ENCODE measurements at places on chromosomes 1 and 21.

- DNase-seq: no peak
Observed at GRCh38 chr1:202972046-202972445, 5.0 kb upstream of the CYB5R1 start.

DNA sequence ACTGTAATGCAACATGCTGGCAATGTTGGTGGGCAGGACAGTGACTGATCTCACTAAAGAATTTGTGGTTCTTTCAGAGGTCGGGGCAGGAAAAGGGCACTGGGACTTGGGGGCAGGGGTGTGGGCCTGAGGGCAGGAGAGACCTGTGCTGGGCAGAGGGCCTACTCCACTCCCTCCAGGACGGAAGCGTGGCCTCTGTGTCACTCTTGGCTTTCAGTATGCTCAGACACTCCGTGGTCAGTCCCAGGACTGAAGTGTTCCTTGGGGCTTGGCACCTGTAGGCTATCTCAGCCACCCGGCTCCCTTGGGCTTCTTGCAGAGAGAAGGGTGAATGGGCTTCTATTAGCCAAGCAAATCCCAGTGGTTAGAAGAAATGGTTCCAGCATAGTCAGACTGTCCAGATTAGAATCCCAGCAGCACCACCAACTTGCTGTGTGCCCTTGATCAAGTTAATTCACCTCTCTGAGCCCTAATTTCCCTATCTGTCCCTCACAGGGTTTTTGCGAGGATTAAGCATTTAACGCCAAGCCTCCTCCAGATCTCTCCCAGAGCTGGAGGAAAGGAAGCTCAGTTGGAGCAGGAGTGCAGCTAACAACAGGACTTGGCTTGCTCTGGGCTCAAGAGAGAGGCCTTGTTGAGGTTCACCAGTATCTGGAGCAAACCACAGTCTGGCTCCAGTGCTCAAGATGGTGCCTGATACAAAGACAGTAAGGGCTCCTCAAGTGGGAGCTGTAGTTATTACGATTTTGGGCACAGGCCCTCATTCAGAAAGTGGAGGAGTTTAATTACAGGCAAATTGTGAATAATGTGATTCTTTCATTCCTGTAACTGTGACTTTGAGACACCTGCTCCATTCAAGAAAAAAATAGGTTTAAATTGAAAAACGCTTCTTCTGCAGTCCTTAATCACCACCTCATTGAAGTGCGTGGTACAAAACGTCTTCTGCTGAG is 57.7 kb upstream of the LRP8 start:
- DNase-seq: peak; percentile 38

GRCh38 chr1:41320895-41321676 is 40.1 kb upstream of the FOXO6 start:
- no peak for DNase-seq

- no peak for DNase-seq
Observed at GRCh38 chr1:41671116-41671755, 186.8 kb upstream of the EDN2 start.

DNA sequence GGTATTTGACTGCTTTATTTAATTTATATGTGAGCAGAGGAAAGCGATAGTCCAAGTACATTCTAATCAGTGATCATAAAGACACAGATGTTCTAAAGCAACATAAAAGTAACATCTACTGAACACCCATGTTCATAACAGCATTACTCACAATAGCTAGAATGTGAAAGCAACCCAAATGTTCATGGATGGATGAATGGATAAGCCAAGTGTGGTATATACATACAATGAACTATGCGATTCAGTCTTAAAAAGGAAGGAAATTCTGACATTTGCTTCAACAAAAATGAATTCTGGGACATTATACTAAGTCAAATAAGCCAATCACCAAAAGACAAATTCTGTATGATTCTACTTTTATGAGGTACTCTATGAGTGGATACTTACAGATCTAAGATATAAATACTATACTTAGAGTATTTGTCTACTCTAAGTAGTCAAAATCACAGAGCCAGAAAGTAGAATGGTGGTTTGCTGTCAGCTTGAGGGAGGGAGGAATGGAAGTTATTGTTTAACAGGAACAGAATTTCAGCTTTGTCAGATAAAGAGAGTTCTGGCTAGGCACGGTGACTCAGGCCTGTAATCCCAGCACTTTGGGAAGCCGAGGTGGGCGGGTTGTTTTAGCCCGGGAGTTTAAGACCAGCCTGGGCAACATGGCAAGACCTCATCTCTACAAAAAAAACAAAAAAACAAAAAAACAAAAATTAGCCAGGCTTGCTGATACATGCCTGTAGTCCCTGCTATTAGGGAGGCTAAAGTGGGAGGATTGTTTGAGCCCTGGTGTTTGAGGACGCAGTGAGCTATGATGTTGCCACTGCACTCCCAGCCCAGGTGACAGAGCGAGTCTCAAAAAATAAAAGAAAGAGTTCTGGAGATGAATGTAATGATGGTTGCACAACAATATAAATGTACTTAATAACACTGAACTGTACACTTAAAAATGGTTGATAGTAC is 79.7 kb upstream of the ARHGAP29 start:
- peak; percentile 71 for DNase-seq

Measured in M059J (cell line).